Natural killer cell treated with Interleukin-12 subunit alpha and Interleukin-12 subunit beta and Interleukin-15 and Interleukin-18, amount 100 ng/mL, for 72 hours (primary cell): ENCODE measurements at places on chromosomes 4 and X. TPM values are rescaled to one million over a fixed set of nuclear protein-coding genes. Genes with fewer than 3 reads are reported as not detected.

DNA sequence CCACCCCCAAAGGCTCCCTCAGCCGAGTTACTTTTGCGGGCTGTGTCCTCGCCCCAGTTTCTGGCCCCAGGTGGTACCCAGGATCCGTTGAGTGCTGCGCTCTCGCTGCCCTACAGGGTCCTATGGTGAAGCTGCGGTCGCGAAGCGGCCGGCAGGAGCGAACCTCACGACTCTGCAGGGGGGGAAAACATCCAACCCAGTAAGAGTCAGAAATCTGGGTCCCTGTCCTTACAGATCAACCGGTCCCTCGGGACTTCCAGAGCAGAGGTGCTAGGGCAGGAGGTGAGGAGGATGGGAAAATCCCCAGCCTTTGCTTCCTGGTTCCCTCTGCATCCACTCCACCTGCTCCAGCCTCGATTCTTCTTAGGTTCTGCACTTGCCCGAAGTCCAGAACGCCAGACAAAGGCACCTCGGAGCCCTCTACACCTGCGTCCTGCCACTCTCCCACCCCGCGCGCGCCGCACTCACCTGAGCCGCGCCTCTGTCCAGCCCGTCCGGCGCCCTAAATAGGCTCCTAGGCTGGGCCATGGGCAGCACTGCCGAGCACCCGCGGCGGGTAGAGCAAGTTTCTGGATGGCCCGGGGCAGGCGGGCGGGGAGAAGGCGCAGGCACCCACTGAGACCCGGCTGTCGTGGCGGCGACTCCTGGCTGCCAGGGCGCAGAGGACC is at the start of gene HS3ST1:
TSS of gene HS3ST1 (minus strand) at position 664 of the 668 bp plus-strand sequence. CDS start 28,889 bp downstream, outside the sequence.
- DNase-seq = no peak

GRCh38 chrX:100864657-100865391 is 9.3 kb downstream of the NOX1 start:
- no peak for DNase-seq

- DNase-seq = no peak
Measured at GRCh38 chr4:113901994-113902787, 77.3 kb downstream of the ARSJ start.

DNA sequence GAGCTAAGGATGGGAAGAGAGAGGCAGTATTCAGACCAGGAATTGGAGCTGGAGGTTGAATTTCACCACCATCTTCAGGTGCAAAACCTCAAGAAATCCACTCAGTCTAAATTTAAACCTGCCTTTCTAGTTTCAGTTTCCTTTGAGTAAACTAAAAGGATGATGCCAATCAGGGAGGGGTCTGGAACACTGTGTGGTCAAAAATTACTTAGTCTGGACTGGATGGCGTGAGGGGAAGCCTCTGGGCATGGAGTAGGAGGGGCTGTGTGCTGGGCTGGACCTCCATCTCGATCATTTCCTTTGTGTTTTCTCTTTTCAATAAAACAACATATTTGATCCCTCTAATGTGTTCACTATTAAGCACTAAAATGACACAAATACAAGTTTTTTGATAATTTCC is 120.1 kb downstream of the GC start:
- no peak for DNase-seq

DNA sequence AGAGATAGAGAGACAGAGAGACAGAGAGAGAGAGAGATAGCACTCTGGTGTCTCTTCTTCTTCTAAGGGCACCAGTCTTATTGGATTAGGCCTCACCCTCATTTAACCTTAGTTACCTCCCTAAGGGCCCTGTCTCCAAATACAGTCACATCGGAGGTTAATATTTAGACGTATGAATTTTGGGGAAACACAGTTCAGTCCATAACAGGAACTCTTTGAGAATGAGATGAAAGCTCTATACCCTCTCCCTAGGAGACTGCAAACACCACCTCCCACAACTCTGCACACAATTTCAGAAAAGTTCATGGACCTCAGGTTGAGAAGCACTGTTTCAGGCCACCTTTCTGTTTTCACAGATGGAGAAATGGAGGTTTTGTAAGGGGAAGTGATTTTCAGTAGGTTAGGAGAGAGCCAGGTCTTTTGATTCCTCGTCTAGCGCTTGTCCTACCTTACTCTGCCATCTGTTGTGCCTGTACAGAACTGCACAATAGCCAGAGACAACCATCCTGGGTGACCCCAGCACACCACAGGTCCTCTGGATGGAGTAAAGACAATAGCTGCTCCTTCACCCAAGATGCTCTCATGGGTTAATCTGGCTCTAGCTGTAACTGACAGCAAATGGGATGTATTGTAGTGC is 16.9 kb upstream of the LOC101059915 start:
- no peak for DNase-seq

GRCh38 chr4:24470666-24471485 is 113.5 kb downstream of the DHX15 start:
- DNase-seq = no peak

- no peak for DNase-seq
Measured at GRCh38 chr4:103318327-103318726, 120.2 kb upstream of the CENPE start.

DNA sequence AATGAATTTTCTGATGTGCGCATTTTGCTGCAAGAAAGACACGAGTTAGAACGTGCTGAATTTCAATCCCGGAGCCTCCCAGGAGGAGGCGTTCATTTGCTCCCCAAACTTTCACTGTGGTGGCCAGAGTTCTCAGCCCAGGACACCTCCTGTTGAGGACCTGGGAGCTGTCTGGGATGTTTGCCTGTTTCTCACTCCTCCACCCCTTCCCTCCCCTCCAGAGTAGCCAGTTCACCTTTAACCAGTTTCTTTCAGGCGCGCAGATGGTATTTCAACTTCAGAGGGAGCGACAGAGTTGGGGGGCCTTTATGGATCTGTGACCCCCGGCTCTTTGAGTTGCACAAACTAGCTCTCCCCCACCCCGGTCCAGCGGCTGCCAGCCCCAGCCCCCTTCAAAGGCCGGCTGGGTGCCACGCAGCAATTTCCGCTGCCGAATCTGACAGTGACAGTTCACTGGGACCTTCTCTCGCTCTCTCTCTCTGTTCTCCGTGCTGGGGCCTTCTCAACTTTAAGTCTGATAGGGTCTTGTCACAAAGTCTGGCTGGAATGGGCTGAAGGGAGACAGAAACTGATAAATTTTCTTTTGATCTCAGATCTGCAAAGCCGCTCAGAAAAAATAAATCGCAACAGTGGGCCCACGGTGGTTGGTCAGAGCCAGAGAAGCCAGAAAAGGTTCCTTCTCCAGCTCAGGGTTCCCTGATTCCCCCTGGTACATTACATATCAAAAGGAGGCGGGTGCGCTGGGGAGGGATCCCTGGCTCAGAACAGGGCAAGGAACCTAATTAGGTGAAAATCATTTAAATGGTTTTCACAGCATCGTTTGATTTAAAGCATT is 100.0 kb upstream of the STX18 start:
- DNase-seq = no peak

TDO2 gene
- not detected for total RNA-seq

DNA sequence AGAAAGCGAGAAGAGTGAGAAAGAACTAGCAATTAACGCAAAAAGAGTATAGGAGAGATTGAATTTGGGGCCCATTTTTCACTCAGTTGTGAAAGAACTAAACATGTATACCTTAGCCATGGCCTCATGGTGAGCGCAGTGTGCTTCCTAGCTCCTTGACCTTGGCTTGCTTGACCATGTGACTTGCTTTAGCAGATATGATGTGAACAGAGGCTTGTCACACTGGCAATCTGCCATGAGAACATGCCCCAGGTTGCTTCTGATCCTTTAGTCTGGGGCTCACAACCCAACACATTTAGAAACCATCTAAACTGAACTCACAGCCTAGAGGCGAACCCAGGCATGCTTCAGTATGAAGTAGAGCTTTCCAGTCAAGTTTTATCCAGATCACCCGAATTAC is 260.1 kb upstream of the FTHL17 start:
- DNase-seq = no peak

HPGDS gene
- total RNA-seq = not detected

DNA sequence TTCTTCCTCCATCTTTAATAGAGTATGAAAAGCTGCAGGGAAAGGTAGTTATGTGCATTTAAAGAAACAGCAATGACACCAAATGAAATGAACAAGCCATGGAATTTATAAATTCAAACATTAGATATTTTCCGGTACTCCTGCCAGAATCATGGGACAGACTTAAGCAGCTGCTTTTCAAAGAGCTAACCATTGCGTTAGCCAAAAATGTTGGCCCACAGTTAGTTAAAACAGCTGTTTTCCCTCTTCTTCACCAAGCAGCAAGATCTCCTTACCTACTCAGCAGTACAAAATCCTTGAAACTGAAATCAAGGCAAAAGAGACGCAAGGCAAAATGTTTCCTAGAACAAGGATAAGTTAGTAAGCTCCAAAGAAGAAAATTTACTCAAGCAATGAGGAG is 64.0 kb downstream of the MANBA start:
- DNase-seq = no peak

DNA sequence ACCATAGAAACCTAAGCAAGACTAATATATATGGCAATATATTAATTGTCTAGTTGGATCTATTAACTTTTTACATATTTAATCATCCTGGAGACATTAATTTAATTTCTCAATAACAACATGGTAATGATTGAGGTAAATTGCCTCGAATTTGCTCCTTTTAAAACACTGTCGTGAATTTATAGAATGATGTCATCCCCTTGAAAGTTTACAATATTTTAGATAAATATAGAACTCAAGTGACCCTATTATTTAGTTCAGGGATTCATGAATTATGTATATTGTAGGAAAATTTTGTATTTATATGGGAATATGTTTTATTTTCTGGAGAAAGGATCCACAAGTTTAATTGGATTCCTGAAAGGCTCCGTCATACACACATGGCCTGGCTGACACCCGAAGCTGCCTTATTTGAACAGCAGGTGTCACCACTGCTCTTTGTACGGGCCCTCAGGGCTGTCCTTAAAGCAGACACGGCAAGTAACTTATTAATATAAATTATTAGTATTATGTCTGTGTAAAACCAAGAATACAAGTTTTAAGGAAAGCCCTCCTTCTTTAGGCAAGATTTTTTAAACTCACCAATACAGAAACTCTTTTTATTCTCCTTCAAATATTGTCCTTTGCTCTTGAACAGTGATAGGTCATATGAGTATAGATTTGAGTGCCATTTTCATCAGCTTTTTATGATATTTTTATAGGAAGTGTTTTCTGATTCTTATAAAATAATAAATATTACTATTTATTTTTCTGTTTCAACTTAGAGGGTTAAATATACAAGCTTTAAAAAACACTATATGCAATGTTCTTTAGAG is 1.9 kb upstream of the PLRG1 start:
- peak; percentile 67 for DNase-seq

DNA sequence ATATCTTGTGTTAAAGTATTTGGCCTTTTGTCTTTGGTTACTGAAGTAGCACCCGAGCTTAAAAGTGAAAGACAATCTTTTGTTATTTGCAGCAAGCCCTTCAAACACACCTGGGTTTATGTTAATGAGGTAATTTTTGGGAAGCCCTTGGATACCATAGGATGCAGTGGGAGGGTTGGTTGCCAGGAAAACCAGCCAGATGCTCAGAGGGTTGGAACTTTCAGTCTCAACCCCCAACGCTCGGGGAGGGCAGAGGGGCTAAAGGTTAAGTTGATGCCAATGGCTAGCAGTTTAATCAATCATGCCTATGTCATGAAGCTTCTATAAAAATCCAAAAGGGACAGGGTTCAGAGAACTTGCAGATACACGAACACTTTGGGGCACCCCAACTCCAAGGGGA is 17.2 kb upstream of the GPR173 start:
- DNase-seq = no peak

DNA sequence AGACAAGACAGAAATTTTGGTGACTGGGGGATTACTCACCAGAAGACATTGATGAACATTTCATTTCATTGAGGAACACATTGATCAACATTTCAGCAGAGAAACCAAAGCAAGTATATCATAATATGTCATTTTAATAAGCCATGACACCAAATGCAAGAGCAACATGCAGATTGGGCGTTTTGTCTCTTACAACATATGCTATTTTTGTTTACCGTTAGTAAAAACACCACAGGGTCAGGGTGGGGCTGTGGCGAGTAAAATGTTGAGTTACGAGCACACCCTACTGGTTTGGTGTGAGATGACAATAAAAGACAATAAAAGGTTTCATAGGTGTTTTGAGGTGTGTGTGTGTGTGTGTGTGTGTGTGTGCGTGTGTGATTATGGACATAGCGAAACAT is 294.5 kb downstream of the PDGFC start:
- DNase-seq = no peak

GRCh38 chr4:31784558-31784957 is 1064.4 kb downstream of the PCDH7 start:
- DNase-seq = no peak

MAGEA11 gene
- not detected for total RNA-seq

GRCh38 chrX:132226169-132226568 is 6.9 kb upstream of the RAP2C start:
- no peak for DNase-seq

ATP7A gene
- total RNA-seq = 12.1 TPM

HSFX3 gene
- not detected for total RNA-seq

NDST4 gene
- total RNA-seq = not detected

DNA sequence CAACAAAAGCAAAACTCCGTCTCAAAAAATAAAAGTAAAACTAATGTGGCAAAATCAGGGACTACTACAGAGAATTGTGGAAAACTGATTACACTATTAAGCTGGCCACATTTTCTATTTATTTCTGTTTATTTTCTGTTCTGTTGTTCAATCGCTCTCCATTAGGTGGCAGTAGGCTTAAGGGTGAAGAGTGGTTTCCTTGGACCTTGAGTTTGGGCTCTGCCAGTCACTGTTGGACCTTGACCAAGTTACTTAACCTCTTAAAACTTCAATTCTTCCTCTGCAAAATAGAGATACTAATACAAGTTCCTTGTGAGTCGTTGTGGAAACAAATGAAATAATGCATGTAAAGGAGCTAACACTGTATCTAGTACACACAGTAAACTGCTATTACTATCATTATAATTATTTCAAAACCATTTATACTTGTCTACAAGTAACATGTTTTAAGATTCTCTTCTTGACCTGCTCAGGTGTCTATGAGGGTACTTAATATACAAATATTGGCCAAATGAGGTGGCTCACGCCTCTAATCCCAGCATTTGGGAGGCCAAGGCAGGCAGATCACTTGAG is 15.2 kb downstream of the HSD17B11 start:
- DNase-seq = no peak

SLC10A4 gene
- 0.39 TPM for total RNA-seq

MAGEB10 gene
- total RNA-seq = not detected

GRCh38 chrX:12890467-12890866 is 16.0 kb upstream of the TLR8 start:
- no peak for DNase-seq

- DNase-seq = no peak
Measured at GRCh38 chr4:79923281-79923680, 149.7 kb downstream of the ANTXR2 start.
